ENCODE measurements at places on chromosomes 3 and 15.

DNA sequence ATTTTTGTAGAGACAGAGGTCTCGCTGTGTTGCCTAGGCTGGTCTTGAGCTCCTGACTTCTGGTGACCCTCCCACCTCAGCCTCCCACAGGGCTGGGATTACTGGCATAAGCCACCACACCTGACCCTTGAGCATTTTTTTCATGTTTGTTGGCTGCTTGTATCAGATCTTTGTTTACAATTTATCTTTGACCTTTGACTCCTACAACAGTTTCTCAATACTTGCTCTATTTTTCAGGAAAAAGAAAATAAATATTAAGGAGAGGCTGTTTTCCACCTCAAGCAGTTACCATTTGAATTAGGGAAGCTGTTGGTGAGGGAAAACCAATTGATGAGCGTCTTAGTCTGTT lies 44.5 kb downstream of the LIMD1 start:
- DNase-seq: no peak

DNA sequence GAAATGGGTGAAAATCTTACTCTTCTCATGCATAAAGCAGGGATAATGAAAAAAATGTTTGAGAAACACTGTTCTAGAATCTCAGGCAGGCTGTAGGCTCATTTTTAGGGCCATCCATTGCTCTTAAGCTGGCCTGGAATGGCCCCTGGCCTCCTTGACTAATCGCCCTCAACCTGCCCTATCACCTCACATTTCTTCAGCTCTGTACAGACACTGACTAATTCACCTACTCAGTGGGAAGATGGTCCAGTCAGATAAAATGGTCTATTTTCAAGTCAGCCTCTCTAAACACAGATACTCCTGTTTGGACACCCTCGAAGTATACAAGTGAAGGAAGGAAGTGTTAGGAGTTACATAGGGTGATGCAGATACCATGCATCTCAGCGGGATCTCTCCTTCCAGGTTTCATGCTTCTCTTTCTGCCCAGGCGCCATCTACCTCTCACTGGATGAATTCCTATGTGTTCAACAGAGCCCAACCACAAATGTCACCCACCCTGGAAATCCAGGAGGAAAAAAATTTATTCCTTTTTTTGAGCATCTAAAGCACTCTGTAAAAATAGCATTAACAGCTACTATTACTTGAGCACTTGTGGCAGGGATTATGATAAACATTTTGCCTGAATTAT lies 12.1 kb downstream of the FMN1 start:
- no peak for DNase-seq

- no peak for DNase-seq
Measured at GRCh38 chr3:159187706-159188105, 385.9 kb downstream of the MFSD1 start.

DNA sequence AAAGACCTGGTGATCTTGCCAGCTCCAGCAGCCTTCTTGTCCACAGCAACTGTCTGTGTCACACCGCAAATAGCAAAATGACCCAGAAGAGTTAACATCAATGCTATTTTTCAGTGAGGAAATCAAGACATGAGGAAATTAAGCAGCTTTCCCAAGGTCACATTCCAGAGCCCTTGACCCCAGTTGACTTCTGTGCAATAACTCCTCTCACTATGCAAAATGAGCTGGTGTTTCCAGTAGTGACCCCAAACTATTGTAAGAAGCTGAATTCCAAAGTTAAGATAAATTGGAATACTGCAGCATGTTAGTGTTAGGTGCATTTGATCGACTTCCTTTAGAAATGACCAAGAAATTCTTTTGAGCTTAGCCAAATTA lies 172.8 kb upstream of the SNTN start:
- no peak for DNase-seq

- DNase-seq: no peak
Measured at GRCh38 chr3:25235466-25235865, 192.6 kb upstream of the RARB start.

- DNase-seq: no peak
Measured at GRCh38 chr3:149639093-149639486, 18.7 kb downstream of the WWTR1 start.

DNA sequence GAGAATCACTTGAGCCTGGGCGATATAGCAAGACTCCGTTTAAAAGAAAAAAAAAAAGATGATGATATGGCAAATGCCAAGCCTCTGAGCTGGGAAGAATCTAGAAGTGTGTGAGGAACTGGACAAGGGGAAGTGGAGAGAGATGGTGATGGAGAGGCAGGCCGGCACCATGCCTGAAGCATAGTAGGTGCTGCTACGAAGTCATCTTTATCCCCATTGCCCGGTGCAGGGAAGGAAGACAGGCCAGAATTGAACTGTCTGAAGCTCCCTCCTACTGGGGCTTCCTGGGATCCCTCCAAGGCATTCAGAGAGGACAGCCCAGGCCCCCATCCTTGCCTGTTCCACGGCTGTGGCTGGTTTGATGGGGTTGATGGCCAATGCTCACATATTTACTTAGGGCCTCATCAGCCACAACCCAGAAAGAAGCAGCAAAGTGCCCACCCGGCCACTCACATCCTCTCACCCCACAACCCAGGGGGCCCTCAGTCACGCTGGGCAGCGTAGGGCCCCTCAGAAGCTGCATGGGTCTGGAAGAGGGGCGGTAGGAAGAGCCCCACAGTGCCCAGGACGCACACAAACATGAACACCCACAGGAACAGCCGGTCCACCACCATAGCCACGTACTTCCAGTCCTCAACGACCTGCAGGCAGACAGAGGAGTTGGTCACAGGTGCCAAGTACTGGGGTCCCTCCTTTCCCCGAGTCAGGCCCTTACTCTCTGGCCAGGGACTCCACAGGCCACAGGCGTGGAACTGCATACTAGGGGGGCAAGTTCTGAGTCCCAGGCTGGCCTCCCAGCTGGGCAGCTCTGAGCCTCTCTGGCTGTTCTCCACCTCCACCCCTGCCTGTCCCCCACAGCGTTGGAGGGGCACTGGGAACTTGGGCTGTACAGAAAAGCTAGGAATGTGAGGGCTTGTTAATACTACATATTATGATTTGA lies 4.1 kb upstream of the CHRNA3 start:
- no peak for DNase-seq

DNA sequence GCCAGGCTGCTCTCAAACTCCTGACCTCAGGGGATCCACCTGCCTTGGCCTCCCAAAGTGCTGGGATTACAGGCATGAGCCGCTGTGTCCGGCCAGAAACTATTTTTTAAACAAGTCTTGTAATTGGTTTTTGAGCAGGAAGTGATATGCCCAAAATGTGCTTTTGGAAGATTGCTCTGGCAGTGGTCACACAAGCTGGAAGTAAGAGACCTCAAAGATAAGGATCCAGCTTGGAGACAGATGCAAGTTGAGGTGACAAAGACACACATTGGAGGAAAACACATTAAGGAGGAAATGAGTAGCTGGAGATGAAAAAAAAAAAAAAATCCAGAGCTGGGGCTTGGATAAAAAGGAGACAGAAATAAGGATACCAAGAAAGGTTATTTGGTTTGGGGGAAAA lies 6.3 kb downstream of the TM4SF18 start:
- no peak for DNase-seq

GRCh38 chr3:37377670-37378069 lies 203.3 kb upstream of the LRRFIP2 start:
- DNase-seq: no peak

- DNase-seq: no peak
Measured at GRCh38 chr3:104989878-104990277, 376.8 kb upstream of the ALCAM start.

DNA sequence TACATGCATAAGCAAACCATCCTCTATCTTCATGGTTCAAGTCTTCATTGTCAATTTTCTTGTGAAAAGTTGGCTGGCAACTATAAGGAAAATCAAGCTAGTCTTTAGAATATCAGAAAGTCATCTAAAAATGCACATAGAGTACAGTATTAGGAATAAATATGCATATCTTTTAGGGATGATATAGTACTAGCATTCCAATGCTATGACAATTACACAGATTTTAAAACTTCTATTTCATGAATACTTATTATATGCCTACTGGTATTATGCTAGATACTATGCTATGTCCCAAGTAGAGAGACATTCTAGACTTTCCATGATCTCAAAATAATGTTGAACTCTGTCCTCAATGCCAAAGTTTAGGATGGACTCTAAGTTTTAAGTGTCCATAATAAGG lies 81.3 kb upstream of the NAALADL2 start:
- no peak for DNase-seq

DNA sequence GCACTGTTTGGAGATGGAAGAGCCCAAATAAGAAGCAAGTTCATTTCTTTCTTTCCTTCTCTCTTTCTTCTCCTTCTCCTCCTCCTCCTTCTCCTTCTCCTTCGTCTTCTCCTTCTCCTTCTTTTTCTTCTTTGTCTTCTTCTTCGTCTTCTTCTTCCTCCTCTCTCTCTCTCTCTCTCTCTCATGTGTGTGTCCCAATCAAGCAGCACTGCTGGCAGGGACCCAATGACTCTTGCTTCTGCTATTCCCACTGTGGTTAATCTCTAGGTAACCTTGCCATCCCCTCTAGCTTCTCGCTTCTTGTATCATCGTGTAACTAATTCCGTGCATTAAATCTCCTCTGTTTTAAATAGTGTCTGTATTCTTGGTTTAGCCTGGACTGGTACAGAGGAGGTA lies 26.1 kb upstream of the ZNF280D start:
- no peak for DNase-seq

GRCh38 chr3:195774917-195775316 lies 36.8 kb downstream of the MUC4 start:
- DNase-seq: peak; percentile 46

DNA sequence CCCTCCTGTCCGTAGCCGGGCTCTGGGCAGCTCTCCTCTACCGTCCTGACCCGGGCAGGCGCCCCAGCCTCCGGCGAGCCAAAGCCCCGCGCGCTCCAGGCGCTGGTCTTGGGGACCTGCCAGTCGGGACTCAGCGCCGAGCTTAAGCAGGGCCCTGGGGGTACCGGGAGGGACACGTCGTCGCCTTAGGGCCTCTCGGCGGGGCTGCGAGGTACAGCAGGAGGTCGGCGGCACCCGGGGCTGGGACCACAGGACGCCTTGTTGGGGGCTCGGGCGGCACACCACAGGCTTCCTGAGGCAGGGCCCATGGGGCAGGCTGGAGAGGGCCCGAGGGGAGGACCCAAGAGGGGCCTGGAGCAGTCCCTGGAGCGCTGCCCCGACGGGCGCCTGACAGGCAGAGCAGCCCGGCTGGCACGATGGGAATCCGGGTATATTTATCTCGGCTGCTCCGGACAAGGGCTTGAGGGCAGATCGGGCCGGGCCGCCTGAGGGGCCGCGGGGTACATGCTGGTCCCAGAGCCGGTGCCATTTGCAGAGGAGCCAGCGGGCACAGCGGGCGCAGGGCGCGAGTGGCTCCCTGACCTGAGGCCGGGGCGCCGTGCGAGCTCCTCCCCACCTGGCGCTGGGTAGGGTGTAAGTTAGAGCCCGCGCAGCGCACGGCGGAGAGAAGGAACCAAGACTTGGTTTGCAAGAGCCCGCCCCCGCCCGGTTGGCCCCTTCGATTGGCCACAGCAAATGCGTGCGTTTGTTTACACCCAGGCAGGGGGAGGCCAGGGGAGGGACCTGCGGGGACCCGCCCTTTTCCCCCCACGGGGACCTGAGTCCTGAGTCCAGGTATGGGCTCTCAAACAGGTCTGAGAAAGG lies 574 bp downstream of the SLC38A3 start:
- DNase-seq: peak; percentile 21

GRCh38 chr3:126288314-126288713 lies 68.9 kb downstream of the KLF15 start:
- DNase-seq: no peak

DNA sequence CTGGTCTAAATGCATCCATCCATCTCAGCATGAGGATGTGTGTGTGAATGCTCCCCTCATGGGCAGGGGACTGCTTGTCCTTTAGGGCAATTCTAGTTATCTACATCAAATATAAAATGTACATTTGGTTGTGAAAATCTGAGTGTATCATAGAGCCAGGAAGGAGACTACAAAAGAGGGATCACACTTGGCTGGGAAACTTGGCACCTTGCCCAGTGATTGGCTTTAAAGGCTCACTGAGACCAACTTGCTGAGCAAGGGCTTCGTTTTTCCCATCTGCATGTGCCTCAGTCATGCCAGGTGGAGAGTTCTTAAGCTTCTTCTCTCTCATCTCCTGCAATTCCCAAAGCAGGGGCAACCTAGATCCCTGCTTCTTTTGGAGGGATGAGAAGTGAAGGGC lies 5.2 kb downstream of the CAPN3 start:
- peak; percentile 69 for DNase-seq

- no peak for DNase-seq
Measured at GRCh38 chr15:31302778-31303725, 23.6 kb upstream of the KLF13 start.

GRCh38 chr3:179410331-179410730 lies 40.9 kb downstream of the GNB4 start:
- no peak for DNase-seq

DNA sequence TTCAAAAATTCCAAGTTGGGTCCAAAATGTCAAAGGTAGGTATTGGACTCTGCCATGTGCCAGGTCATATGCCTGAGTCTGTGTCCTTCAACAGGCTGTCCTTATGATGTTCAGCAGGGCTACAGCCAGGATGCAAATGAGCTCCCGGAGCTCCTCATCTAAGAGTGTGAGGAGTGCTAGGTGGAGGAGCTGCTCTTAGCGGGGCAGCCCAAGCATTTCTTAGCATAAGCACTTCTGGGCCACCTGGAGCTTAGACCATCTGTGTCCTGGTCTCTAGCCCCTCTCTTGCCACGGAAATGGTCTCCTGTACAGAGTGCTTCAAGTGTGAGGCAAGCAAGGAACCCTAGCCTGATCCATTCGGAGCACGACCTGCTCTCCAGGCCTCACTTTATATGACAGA lies 64.6 kb upstream of the PRR23C start:
- no peak for DNase-seq

- no peak for DNase-seq
Measured at GRCh38 chr3:70620367-70620766, 307.9 kb upstream of the MDFIC2 start.

- no peak for DNase-seq
Measured at GRCh38 chr3:152621967-152622810, 212.7 kb upstream of the P2RY1 start.

GRCh38 chr3:134623615-134624245 lies 27.1 kb downstream of the KY start:
- DNase-seq: no peak

DNA sequence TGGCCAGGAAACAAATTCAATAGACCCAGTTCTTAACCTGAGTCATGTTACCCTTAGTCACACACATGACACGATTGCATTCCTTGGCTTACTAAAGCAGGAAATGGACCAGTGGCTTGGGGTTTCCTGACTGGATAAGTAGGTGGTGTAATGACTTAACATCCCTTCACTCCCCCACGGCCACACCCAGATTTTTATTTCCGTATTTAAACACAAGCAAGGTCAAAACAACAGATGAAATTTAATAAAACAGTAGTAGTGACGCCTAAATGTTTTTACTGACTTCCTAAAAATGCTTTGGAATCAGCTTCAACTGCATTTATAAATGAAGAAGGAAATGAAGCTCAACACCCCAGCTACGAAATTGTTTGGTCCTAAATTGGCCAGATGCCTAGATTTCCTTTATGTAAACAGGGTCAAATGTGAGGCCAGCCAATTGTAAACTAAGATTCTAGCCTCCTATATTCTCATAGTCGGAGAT lies 324.3 kb downstream of the CHST2 start:
- no peak for DNase-seq

- DNase-seq: no peak
Measured at GRCh38 chr3:27657871-27658270, 64.3 kb downstream of the EOMES start.
